ENCODE measurements at places on chromosomes 16 and 17.

DNA sequence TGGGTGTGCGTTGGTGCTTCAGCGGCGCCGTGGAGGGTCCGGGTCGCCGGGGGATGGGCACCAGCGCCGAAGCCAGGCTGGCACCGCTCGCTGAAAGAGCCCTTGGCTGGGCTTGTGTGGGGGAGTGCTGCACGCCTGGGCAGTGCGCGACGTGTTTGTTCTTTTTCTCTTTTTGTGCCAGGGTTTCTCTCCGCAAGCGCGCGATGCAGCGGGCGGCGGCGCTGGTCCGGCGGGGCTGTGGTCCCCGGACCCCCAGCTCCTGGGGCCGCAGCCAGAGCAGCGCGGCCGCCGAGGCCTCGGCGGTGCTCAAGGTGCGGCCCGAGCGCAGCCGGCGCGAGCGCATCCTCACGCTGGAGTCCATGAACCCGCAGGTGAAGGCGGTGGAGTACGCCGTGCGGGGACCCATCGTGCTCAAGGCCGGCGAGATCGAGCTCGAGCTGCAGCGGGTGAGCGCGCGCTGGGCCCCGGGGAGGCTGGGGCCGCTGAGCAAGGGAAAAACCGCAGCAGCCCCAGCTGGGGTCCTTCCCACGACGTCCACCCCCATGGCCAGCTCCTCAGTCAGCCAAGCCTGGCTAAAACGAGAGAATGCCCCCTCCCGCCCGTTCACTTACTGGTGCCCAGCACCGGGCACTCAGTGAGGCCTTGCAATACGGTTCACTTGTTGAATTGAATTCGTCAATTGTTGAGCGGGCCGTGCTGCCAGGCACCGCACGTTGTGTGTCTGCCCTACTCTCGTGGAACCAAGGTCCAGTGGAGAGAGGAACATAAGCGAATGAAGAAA, 541 bp downstream of the GPT2 start:
- no peak for DNase-seq

DNA sequence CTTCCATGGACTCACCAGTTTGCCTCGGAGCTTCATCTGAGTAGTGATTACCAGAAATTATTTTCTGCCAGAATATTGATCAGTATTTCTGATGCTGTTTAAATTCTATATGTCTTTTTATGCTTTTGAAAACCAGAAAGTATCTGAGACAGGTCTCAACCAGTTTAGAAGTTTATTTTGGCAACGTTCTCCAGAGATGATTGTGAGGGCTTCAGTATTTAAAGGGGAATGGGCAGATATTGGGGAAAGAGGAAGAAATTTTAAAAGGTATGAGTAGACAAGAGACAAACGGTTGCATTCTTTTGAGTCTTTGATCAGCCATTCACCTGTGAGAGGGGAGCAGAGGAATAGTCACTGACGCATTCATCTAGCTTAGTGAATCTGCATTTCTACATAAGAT, 44.4 kb upstream of the ABCC11 start:
- no peak for DNase-seq

GRCh38 chr17:32268734-32269288, 3.2 kb downstream of the RHBDL3 start:
- DNase-seq: no peak

GRCh38 chr17:21592774-21593173, 99.5 kb upstream of the KCNJ18 start:
- no peak for DNase-seq

DNA sequence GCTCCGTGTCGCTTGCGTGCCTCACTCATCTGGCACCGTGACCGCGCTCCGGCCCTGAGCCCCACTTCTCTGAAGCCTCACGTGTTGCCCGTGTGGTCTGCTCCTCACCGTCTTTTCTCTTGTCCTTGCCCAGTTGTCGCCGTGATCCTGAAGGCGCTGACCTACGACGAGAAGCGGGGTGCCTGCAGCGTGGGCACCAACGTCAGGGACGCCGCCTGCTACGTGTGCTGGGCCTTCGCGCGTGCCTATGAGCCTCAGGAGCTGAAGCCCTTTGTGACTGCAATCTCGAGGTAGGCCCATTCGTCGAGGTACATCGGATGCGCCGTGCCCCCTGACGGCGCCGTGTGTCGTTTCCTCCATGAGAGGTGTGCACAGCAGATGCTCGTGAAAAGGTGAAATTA, 30.3 kb upstream of the ZNF750 start:
- no peak for DNase-seq

DNA sequence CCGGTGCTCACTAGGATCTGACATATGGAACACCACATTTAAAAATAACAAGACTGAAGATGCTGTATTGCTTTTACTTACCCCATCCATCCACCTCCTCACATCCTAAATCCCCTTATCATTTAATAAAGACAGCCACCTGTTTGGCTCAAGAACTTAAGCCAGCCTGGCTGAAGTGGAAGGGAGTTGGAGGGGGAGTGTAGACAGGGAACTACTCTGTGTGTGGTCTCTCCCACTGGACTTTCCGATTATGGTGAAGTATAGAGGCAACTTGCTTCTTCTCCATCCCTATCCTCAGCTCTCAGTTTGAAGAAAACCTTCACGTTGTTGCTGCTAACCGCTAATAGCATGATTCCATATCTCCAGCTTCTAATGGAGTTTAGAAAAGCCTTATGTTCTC, 313.4 kb downstream of the CDH11 start:
- DNase-seq: no peak

- no peak for DNase-seq
Observed at GRCh38 chr17:75074532-75074931, 13.2 kb upstream of the SLC16A5 start.

GRCh38 chr16:14545346-14545884, 84.6 kb downstream of the PARN start:
- no peak for DNase-seq

GRCh38 chr16:53571763-53572162, 68.8 kb upstream of the AKTIP start:
- DNase-seq: no peak

GRCh38 chr16:77711775-77712174, 10.5 kb upstream of the NUDT7 start:
- DNase-seq: no peak

DNA sequence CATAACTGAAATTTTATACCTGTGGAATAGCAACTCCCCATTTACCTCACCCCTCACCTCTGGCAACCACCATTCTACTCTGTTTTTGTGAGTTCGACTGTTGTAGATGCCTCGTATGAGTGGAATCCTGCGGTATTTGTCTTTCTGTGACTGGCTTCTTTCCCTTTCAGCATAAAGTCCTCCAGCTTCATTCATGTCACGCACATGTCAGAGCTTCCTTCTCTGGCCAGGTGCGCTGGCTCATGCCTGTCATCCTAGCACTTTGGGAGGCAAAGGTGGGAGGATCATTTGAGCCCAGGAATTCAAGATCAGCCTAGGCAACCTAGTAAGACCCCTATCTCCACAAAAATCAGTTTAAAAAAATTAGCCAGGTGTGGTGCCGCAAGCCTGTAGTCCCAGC, 278.4 kb downstream of the PARN start:
- no peak for DNase-seq

GRCh38 chr17:62629556-62630364, 2.3 kb downstream of the MRC2 start:
- no peak for DNase-seq

- no peak for DNase-seq
Observed at GRCh38 chr17:73289549-73290254, 22.1 kb downstream of the CDC42EP4 start.

DNA sequence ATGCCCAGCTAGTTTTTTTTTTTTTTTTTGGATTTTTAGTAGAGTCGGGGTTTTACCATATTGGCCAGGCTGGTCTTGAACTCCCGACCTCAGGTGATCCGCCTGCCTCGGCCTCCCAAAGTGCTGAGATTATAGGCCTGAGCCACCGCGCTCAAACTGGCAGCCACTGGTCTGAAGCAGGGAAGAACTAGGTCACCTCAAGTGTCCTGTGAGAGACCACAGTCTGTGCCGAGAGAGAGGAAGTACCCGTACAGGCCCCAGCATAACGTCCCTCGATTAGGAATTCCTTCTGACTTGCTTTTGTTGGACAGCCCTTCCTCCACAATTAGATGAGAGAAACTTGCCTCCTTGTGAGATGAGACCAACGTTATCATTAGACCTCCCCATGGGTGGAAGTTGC, 13.7 kb upstream of the CD300E start:
- DNase-seq: no peak

- DNase-seq: no peak
Observed at GRCh38 chr16:88883946-88884345, 17.5 kb upstream of the PABPN1L start.

GRCh38 chr16:74296104-74296431, 546 bp upstream of the PSMD7 start:
- DNase-seq: peak; percentile 44

GRCh38 chr16:65249768-65250167, 127.9 kb upstream of the CDH11 start:
- no peak for DNase-seq

DNA sequence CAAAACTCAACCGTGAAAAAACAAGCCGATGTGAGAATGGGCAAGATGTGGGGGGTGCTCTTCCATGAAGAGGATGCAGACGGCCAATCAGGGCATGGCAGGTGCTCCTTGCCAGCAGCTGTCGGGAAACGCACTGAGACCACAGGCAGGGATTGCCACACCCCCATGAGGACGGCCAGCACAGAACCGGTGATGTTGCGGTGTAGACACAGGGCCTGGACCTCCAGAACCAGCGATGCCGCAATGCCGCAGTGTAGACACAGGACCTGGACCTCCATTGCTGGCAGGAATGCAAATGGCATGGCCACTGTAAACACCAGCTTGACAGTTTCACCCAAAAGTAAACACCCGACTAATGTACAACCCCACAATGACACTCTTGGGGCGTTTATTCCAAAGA, 164.9 kb downstream of the BANP start:
- DNase-seq: no peak

DNA sequence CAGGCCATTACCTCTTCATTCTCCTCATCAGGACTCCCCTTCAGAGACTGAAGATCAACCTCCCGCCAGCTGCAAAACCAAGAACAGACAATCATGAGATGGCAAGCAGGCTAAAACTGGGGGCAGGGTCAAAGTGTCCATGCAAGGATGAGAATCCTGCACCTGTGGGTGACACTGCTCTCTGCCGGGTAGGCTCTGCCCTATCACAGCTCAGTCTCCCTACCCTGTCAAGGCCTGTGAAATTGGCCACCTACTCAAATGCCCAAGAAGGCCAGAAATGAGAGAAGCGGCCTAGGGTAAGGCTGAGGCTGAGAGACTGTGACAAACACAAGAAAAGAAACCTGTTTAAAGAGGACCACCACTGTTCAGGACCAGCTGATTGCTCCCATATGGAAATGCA, 34.3 kb downstream of the STH start:
- no peak for DNase-seq

- no peak for DNase-seq
Observed at GRCh38 chr17:60134396-60135150, 15.2 kb upstream of the CA4 start.

GRCh38 chr16:88533932-88534637, 36.1 kb upstream of the ZC3H18 start:
- peak; percentile 45 for DNase-seq

GRCh38 chr17:78971756-78972506, 7.8 kb downstream of the LGALS3BP start:
- no peak for DNase-seq

- DNase-seq: no peak
Observed at GRCh38 chr17:32441886-32442285, 2.4 kb upstream of the PSMD11 start.

GRCh38 chr17:43662413-43663141, 855 bp upstream of the MEOX1 start:
- DNase-seq: no peak

DNA sequence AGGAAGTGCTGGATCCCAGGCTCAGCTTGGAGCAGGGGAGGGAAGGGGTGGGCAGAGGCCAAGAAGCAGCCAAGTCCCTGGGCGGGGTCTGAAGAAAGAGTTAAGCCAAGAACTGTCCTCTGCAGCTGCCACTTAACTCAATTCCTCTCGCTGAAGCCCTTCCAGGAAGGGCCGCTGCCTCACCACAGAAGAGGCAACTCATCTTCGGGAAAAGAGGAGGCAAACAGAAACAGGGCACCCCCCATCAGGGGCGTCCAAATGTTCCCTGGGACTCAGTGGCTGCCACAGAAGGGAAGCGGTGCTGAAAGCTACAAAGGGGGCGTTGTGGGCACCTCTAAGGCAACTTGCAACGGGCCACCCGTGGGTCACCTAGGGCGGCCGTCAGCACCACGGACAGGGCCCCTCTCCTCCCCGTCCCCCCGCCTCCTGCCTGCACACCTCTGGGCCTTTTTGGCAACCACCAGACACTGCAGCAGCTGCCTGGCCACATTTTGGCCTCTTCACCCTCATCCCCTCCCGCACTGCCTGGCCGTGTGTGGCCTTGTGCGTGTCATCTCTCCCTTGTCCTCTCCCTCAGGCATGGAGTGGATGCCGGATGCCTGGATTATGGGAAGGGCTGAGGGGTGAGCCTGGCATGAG, 2.5 kb downstream of the TLCD3B start:
- no peak for DNase-seq

GRCh38 chr16:56888806-56889205, 23.8 kb downstream of the SLC12A3 start:
- DNase-seq: no peak

DNA sequence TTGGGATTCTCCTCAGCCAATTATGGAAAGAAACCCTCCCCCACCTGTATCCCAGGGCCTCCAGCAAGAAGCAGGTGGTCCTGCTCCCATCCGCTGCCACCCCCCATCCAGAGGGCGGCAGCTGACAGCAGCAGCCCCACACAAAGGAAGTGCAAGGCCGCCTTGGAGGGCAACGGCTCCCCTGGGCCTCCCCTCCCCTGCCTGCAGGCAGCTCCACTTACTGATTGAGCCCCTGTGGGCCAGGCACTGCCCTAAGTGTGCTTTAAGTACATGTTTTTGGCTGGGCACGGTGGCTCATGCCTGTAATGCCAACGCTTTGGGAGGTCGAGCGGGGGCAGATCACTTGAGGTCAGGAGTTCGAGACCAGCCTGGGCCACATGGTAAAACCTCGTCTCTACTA, 257.6 kb downstream of the PARN start:
- no peak for DNase-seq

DNA sequence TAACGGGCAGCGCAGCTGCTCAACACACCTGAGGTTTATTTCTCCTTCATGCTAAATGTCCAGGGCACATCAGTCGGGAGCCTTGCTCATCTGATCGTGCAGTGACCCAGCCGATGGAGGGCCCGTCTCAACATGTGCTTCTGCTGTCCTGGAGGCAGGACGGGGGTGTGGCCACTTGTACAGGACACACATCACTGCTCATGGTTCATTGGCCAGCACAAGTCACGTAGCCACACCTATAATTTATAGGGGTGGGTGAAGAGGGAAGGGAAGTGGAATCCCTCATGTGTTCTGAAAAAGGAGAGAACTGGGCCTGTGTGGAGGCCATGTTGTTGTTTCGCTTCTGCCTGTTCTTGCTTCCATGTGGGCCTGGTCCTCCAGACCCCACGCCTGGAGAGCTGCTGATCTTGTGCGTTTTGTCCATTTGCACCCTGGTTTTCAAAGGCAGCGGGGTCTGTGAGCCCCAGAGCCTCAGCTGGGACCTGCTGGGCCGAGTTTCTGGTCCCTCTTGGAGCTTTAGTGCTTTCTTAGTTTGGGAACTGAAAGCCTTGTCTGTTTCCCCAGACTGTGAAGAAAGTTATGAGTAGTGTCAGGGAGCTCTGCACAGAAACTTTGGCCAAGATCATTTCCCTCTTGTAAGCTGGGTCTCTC, 60.5 kb downstream of the CMIP start:
- no peak for DNase-seq

Data from DMS153 (cell line).